ENCODE measurements at places on chromosomes 2 and 18.
A peak's percentile ranks its signal among the peaks of the same experiment; 100 is the strongest.

- DNase-seq, result no peak
Observed at GRCh38 chr2:178397002-178397605, 53.9 kb downstream of the PRKRA start.

GRCh38 chr2:238496756-238497609 lies 70.3 kb downstream of the ASB1 start:
- no peak for DNase-seq

DNA sequence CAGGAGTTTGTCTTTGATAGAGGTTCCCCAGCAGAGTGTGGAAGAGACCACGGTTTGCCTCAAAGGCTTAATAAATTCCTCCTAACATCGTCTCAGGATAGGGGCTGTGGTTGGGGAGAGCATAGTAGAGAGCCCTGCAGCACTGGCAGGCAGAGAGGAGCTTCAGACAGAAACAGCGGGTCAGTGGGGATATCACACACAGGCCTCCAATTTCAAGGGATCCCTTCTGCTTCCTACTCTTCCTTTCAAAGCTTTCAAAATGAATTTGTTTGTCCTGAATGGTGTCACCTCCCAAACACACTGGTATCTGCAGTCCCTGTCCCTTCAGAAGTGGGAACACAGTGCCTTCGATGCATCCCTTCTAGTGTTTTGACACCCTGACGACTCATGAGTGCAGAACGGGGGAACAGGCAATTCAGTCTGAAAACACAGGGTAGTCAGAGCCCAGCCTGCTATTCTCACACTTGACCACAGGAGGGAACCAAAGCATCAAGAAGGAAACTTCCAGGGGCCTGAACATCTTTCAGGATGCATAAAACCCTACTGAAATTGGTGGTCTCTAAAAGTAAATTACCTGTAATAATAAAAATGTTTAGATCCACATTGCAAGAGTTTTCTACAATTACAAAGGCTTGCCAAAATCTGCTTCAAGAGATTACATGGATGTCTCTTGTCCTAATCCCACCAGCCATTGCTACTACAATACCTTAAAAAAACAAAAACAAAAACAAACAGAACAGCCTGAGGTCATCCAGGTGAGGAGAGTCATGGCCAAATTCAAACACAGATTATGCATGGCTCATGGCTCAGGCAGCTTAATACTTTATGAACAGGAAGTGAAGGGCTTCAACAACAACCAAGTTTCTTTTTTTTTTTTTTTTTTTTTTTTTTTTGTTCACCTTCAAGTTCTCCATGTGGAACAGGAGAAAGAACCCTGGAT lies 49.8 kb downstream of the SLC14A2 start:
- DNase-seq, result peak; percentile 68

GRCh38 chr2:101408925-101409324 lies 21.6 kb upstream of the CREG2 start:
- DNase-seq, result no peak

- DNase-seq, result no peak
Observed at GRCh38 chr2:85414761-85415553, 3.6 kb upstream of the SH2D6 start.

DNA sequence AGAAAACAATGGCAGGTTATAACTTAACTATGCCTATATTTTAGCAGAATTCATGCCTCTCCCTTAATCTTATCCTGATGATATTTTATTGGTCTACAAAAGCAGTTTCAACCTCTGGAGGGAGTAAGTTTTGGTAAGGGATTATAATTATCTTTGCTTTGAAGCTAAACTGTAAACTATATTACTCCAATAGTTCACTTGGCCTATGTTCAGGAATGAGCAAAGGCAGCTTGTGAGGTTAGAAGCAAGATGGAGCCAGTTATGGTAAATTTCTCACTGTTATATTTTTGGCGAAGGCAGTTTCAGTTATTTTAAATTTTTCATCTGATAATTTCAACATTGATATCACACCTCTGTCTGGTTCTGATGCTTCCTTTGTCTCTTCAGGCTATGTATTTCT lies 192.5 kb upstream of the RGPD4 start:
- no peak for DNase-seq

DNA sequence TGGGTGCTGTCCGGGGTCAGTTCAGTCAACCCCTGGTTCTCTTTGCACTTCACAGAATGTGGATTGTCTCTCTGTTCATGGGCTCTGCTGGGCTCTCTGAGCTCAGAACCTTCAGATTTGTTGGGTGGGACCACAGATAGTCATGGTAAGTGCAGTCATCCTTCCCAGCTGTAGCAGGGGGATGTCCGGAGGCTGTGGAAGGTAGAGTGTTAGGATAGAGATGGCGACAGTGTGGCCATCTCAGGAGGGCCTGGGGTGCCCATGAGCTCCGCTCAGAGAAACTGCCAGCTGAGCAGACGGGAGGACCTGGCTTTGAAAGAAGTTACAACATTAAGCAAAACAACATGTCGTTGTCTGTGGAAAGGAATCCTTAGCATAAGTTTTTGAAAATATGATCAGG lies 149.8 kb downstream of the FAM210A start:
- no peak for DNase-seq

DNA sequence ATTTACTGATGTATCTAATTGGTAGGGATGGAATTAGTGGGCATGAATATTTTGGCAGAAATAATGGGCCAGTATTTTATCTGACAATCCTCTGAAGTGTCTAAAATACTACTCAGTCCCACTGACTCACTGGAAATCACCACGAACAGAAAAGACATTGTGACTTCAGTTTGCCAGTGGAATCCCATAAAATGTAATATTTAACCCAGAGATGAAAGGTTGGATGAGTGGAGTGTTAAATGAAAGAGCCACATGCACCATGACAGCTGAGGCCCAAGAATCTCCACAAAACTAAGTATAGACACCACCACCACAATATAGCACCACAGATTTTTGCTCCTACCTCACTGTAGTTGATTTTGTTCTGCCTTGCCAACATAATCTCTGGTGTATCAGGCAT lies 103.9 kb downstream of the NEB start:
- DNase-seq, result no peak

DNA sequence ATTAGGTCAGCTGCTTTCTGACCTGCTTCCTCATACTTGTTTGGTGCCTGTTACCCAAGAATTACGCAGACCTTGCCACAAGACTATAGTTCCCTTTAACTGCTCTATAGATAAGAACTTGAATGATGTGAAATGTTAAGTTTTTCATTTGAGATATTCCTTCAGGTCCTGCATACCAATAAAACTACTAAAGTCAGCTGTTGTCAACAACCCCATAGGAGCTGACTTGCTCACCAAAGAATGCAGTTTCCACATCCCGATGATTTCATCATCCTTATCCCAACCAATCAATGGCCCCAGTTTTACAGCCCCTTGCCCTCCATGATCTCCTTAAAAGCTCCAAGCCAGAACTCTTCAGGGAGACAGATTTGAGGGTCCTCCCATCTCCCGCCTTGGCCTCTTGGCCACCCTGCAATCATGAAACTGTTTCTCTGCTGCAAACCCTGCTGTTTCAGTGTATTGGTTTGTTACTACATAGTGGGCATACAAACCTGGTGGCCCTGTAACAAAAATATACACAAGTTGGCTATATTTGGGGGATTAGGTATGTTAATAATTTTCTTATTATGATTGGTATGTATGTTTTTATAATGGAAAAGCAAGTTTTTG lies 396.3 kb upstream of the CHST9 start:
- no peak for DNase-seq

GRCh38 chr2:141490886-141491285 lies 639.9 kb downstream of the LRP1B start:
- DNase-seq, result no peak

- DNase-seq, result no peak
Observed at GRCh38 chr18:79877163-79878091, 74.0 kb downstream of the SLC66A2 start.

- DNase-seq, result no peak
Observed at GRCh38 chr2:66885775-66886383, 451.0 kb downstream of the MEIS1 start.

DNA sequence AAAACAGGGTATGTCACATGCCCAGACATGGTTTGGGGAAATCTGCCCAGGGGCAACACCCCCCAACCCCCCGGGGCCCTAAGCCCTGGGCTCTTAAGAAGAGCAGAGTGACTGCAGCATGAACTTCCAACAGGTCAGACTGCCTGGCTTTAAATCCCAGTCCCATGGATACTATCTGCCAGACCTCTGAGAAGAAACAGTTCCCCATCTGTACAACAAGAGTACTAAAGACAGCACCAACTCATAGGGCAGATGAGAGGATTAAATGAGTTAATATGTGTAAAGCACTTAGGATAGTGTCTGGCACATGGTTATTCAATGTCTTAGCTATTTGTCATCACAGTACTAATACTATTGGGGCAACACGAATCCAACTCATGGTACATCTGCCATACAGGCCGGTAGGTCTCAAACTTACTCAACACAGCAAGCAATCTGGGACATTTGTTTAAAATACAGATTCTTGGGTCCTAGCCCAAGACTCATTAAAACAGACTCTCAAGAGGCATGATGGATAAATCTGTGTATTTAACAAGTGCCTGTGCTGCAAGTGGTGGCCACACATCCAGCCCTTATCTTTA lies 23.4 kb downstream of the CDH2 start:
- no peak for DNase-seq

DNA sequence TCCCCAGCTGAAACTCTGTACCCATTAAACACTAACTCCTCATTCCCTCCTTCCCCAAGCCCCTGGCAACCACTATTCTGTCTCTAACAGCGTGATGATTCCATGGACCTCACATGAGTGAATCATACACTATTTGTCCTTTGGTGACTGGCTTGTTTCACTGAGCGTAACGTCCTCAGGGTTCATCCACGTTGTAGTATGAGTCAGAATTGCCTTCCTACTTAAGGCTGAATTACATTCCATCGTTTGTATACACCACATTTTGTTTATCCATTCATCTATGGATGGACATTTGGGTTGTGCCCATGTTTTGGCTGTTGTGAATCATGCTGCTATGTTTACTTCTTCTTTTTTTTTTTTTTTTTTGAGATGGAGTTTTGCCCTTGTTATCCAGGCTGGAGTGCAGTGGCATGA lies 19.6 kb upstream of the CABLES1 start:
- no peak for DNase-seq

DNA sequence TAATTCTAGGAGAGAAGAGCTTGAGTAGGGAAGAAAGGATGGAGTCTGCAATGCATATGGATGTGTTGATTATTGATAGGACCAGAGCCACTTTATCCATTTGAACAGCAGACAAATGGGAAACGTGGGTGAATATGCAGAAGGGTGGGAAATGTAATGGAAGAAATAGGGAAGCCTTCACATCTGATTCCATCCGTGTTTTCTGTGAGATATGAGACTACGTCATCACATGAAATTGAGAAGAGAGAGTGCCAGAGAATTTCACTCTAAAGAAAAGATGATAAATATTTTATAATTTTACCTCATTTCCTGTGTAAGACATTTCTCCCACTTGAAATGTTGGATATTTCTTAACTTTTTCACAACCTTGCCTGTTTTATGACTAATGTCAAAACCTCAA lies 788.4 kb upstream of the FAM98A start:
- DNase-seq, result no peak

GRCh38 chr18:612156-612555 lies 15.4 kb downstream of the CLUL1 start:
- no peak for DNase-seq

DNA sequence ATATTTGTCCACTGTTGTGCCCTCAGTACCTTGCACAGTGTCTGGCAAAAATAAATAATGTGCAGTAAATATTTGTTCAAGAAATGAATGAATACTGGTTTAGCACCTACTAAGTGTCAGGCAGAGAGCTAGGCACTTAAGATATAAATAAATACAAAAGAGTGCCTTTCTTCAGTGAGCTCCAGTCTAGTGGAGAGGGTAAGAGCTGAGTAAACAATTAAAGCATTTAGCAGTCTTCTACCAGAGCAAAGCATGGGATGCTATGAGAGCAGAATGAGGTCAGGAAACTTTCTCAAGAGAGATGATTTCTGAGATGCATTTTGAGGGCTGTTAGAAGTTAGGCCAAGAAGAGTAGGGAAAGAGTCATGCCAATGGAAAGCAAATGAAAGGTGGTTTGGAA lies 314.7 kb downstream of the DSC3 start:
- no peak for DNase-seq

DNA sequence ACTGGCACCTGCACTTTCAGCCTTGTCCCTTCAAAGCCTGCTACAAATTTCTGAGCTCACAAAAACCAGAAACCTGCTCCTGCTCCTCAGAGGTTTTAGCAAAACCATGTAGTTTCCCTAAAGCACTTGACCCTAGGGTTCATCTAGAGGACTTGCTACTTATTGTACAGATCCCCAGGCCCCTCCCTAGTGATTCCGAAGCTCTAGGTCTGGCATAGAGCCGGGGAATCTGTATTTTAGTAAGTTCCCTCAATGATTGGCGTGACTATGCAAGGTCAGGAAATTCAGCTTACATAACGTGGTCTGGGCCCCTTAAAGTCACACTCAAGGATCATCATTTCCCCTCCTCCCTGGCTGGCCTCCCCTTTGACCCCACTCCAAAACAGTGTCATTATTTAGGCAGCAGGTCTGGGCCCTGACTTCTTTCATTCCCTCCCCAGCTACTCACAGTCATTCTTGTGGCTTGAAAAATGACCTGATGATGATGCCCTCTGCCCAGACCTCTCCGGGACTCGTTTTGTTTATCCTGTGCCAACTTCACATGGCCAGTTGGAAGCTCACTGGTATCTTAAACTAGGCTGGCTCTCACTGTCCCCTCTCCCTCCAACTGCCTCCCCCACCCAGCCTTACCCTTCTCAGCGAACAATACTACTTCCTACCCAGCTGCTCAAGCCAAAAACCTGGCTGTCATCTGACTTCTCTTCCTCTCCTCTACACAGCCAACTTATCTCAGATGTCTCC lies 36.0 kb downstream of the WDFY1 start:
- no peak for DNase-seq

DNA sequence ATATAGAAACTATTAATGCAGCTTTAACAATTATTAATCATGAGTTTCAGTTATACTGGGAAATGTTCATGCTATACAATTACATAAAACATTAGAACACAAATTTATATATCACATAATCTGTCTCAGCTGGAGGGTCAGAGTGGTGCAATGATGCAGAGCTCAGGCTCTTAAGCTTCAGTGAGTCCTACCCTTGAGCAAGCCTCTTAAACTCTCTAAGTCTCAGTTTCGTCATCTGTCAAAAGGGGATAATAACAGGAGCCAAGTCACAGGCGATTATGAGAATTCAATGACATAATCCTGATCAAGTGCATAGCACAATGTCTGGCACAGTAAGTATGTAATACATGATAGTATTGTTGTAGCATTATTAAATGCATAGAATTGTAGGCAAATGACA lies 46.0 kb downstream of the LAMA1 start:
- no peak for DNase-seq

- DNase-seq, result no peak
Observed at GRCh38 chr18:48325115-48325665, 84.0 kb downstream of the ZBTB7C start.

Data from GM19239 (cell line).